ENCODE measurements at places on chromosomes 7 and 10.

DNA sequence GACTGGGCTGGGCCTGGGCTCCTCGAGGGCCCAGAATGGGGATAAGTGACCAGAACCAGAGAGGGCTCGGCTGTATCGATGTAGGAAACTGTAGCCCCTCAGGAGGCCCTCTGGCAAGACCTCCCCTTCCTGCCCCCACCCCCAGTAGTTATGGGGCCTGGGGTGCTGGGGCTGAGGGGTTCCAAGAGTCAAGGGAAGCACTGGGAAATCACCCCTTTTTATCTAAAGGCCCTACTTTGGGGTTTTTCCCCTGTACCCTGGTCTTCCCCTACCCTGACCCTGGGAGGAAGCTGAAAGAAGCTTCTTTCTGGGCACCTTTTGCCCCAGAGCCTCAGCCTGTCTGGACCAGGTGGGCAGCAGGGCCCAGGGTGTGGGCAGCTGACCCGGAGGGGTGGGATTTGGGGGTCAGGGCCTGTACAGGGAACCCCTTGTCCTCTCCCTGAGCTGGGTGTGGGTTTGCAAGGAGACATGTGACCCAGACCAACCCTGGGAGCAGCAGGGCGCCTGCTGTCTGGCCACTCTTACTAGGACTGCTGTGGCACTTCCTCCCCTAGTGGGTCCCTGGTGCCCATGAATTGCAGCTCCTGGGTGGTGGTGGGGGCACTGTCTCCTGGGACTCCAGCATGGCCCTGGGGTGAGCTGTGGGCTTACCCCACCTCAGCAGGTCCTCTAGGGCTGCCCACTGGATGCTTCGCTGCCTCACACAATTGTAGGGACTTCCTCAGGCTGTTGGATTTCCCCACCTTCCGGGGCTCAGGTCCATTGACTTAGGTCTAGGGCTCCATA is 1.5 kb downstream of the IRF5 start:
- peak; percentile 25 for DNase-seq

DNA sequence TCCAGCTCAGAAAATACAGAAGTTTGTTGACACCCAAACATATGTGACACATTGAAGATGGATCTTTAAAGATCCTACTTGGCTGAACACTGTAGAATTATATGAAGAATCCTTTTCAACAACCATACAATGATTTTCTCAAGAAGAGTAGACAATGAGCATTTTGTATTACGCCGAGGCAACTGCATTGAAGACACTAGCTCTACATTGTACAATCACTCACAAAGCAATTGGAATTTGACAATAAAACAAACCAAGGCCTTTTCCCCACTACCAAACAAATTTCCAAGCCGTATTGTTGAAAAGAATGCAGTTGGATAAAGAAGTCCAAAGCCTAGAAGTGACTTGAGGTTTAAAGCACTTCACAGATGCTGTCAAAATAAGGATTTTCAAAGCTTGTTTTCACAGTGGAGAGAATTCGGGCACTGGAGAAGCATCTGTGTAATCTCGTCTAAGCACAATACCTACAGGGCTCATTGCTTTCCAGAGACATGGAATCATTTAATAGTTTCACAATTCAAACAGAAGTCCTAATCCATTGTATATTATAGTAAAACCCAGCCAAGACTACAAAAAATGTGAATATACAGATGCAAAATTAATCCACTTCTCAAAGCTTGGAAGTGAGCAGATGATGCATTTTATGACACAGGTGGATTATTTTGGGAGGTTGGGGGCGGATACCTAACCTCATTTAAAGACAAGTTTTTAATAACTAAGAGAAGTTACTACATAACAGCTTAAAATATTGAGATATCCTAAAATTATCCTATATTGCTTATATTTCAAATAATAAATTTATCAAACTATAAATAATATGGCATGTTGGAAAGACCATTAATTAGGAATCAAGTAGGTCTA is 78.6 kb downstream of the SORCS1 start:
- no peak for DNase-seq

GRCh38 chr10:7003831-7004395 is 406.9 kb downstream of the SFMBT2 start:
- no peak for DNase-seq

DNA sequence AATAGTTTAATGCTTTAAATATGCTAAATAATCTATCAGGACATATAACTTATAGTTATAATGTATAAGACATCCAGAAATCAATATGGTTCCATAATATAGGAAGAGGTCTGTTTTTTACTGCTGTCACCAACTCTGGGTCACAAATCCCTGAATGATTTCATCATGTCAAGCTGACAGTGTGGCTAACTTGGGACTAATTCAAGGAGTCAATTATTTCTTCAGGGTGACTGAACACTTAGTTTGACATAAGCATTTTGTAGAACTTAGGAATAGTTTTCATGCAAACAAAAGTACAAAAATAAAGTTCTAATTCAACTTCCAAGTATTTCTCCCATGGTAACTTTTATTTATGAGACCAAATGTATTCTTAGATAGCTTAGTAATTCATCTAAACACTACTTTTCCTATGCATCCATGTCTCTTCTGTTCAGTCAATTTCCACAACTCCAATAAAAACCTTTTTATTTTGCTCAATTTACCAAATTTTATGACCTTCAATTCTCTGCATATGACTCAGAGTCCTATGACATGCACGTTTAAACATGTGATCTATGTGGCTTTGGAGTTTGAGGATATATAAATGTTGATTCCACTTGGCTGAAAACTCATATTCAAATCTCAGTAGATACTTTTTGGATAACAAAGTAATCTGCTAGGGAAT is 40.3 kb upstream of the GNAT3 start:
- DNase-seq, result no peak

- DNase-seq, result no peak
These were observed 118.3 kb upstream of the ZNF438 start for GRCh38 chr10:31149835-31150512.

DNA sequence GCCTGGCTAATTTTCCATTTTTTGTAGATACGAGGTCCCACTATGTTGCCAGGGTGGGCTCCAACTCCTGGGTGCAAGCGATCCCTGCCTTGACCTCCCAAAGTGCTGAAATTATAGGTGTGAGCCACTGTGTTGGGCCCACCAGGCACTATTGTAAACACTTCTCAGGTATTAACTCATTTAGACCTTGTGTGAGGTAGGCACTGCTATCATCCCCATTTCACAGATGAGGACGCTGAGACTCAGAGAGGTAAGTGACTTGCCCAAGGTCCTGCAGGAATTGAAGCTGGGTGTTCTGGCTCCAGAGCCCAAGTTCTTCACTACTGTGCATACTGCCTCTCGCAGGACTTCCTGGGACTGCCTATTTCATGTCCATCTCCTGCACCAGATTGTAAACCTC is 67.1 kb upstream of the SYPL1 start:
- no peak for DNase-seq

GRCh38 chr10:22640359-22640758 is 74.0 kb downstream of the PIP4K2A start:
- no peak for DNase-seq

GRCh38 chr10:124745673-124746072 is 1.5 kb upstream of the FAM53B start:
- DNase-seq, result no peak

DNA sequence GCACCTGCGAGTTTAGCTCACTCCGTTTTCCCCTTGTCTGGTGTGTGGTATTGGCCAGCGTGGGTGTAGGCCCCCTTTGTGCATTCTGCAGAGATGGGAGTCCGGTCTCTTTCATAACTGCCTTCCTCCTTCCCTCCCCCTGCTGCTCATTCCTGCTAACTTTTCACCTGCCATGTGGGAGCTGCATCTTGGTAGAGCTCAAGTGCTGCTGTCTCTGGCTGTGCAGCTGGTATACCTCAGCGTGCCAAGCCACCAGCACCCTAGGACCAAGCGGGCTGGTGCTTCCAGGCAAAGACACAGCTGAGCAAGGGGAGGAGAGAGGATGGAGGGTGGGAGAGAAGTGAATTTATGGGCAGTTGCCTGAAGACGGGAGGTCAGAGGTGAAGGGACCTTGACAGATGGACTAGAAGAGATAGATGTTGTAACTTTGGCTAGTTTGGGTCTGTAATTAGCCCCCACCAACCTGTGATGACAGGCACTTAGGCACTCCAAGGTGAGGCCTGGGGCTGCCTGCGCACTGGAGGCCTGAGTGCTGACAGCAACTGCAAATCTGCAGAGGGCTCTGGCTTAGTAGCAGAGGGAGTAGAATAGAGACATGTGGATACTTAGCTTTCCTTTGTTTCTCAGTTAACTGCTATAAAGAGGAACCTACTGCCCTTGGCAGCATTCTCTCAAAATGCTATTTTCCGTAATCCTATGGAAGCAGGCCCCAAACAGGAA is 148.8 kb upstream of the AGK start:
- no peak for DNase-seq

DNA sequence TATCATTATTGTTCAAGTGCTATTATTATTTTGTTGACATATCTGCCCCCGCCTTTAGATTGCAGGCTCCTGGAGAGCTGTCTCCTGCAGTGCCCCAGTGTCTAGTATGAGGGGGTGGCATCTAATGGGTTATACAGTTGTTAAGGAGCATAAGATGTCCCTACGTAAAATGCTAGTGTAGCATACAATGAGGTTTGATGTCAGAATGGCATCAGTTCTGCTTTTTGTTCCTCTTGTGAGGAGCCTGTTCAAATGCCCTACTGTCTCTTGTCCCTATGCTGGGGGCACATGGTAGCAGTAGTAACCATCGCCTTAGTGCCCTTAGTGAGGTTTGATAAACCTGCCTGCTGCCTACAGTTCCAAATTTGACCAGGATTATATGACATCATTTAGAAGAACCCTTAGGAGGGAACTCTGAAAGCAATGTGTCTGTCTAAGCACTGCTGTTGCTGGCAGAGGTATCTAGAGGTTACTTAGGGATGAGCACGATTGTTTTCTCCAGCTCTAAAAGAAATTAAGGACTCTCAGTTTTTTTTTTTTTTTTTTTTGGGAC is 9.7 kb downstream of the CREM start:
- no peak for DNase-seq

- no peak for DNase-seq
These were observed 175.2 kb downstream of the BMPER start for GRCh38 chr7:34080513-34080912.

DNA sequence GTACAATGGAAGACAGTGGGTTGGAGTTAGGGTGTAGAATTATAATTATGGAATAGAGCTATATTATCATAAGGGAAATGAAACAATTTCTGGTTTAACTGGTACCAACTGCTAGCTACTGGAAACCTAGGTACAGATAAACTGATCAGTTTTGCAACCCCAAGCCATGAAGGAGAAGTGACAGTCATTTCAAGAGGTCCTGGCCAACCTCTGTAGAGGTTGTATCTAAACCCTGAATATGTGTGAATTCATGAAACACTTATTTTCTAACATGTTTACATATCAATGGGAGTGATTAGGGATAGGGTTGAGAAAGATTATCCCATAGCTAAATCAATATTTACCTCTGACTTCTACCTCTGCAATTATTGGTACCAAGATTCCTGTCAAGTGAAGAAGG is 29.9 kb upstream of the CC2D2B start:
- DNase-seq, result no peak

GRCh38 chr7:4762121-4763055 is 13.0 kb upstream of the AP5Z1 start:
- no peak for DNase-seq

- DNase-seq, result no peak
These were observed 64.7 kb downstream of the CREB3L2 start for GRCh38 chr7:137937202-137937560.

DNA sequence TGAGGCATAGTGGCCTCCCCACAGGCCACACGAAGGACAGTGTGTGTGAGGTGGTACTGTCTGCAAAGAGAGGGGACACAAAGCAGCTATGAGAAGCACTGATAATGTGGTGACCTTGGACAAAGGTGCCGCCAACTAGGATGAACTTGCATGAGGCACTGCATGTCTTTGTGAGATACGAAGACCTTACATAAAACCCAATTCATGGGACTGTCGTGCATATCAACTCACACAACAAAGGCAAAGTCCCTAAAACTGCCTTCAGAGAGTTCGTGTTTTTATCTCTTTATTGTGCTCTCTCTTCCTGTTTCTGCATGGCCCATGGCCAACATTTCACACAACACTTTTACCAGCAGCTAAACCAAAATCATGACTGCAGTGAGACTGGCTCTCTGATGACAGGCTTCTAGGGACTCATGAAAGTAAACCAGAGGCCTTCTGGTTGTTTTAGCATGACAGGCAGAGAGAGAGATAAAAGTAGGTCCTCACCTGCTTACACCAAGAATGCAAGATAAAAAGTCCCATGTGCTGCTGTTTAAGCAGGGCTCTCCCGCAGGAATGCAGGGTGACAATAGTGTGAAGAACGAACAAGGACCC is 347.8 kb downstream of the ELMO1 start:
- DNase-seq, result no peak

DNA sequence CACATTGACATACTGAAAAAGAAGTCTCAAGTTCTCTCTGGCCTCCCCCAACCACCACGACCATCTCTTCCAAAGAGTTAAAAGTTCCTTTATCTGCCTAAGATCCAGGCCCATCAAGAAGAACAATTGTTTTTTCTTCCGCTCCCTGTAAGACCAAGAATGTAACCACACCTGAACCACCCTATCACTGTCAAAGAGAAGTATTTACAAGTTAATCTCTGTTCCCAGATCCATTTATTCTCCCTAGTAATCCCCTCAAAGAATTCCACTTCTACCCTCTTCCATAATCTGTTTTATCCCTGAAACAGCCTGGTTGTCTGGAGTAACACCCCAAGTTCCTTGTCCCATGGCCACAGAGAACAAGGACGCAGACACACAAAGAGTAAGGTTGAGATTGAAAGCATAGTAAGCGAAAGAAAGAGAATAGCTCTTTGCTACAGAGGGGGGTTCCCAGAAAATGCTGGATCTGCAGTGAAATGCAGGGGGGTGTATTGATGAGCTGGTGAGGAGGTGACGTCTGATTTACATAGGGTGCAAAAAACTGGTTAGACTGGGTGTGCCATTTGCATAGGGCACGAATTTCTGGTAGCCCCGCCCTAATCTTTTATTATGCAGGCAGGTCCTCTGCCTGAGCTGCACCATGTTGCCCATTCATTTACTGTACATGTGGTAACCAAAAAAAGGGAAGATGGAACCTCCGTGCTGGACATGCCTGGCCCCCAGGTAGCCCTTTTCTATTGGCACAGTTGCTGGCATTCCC is 122.0 kb downstream of the SKIDA1 start:
- no peak for DNase-seq

DNA sequence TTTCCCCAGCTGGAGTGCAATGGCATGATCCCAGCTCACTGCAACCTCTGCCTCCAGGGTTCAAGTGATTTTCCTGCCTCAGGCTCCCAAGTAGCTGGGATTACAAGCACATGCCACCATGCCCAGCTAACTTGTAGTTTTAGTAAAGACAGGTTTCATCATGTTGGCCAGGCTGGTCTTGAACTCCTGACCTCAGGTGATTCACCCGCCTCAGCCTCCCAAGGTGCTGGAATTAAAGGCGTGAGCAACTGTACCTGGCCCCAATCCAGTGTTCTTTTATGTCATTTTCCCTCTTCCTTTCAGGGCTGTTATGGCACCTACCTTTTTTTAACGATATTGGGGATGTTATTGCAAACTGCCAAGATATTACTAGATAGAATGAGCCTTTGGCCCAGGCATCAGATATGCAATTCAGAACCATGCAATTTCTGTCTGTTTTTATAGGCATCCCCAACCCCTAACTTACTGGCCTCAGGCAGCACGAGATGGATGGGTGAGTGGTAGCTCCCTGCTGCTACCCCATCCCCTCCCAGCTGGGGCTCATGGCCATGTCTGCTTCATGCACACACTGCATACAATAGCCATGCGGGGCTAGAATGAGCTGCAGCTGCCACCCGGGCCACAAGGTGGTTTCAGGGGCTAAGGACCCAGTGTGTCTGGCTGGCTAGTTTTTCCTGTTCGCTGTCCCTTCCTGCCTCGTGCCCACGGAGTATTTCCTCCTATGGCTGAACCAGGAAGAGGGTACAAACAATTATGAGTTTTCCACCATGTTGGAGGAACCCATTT is 1080.1 kb upstream of the SORCS1 start:
- DNase-seq, result no peak

Data from hypothalamus (tissue), 51 donors.